ENCODE measurements at places on chromosomes 6 and 20.
A peak's percentile ranks its signal among the peaks of the same experiment; 100 is the strongest.

GRCh38 chr6:147715035-147715434 lies 206.5 kb downstream of the SAMD5 start:
- no peak for DNase-seq

- DNase-seq: no peak
Measured at GRCh38 chr6:125773387-125774341, 17.1 kb upstream of the NCOA7 start.

DNA sequence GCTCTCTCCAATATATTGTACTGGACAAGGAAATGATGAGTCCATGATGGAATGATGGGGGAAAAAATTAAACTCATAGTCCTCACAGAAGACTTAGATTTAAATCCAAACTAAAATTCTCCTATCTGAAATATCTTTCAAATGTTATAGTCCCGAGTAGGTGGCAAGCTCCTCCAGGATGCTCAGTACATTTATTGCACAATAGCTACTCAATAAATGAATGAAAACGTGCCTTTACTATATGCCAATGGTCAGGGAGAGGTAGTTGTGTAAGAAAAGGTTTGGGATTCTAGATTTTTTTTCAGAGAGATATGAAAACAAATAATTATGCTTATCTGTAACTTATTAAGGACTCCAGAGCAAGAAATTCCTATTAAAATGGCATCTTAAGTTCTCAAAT lies 32.8 kb downstream of the HS3ST5 start:
- no peak for DNase-seq

- peak; percentile 43 for DNase-seq
Measured at GRCh38 chr6:5025911-5026819, 22.3 kb upstream of the RPP40 start.

- peak; percentile 51 for DNase-seq
Measured at GRCh38 chr20:5859608-5860007, 90.7 kb downstream of the TRMT6 start.

DNA sequence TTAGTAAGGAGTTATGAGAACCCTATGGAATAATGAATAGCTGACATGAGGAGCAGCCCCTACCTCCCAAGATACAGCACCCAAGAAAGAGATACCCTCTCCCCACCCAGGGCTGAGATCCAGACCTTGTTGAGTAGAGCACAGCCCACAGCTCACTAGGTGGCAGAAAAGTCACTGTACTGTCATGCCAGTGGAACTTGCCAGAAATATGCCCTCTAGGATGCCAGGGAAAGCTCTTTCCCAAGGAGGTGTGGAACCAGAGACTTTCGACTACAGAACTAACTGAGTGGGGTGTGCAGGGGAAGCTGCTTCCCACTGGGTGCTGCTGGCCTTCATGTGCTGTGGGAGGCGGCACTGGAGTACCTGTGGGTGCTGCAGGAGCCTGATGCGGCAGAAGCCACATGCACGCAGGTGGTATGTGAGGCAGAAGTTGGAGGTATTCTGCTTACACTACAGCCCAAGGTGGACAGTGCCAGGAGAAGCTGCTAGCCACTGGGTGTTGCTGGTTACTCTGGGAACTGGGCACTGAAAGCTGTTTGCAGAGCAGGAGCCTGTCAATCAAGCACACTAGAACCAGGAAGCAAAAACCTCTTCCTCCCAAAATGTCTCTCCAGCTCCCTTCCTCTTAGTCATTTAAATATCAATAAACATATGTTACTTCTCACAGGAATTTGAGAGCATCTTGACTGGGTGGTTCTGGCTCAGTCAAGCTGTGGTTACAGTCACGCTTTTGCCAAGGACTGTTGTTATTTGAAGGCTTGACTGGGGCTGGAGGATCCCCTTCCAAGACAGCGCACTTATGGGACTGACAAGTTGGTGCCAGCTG lies 17.8 kb downstream of the ARMC12 start:
- DNase-seq: peak; percentile 21

DNA sequence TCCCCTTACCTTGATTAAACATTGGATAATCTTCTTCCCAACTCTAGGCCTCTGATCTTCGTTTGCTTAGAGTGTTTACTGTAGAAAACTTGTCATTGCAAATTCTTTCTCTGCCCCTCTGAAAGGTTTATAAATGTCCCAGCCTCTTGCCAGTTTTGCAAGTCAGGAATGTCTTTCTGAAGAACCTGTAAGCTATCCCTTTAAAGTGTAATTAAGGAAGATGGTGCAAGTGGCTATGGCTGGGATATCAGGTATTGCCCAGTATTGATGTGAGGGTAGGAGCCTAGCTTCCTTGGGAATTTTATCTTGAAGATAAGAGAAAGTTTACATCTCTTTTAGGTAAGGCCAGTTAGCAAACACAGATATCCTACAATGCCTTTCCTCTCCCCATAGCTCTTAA lies 211.0 kb upstream of the RIMS1 start:
- no peak for DNase-seq

DNA sequence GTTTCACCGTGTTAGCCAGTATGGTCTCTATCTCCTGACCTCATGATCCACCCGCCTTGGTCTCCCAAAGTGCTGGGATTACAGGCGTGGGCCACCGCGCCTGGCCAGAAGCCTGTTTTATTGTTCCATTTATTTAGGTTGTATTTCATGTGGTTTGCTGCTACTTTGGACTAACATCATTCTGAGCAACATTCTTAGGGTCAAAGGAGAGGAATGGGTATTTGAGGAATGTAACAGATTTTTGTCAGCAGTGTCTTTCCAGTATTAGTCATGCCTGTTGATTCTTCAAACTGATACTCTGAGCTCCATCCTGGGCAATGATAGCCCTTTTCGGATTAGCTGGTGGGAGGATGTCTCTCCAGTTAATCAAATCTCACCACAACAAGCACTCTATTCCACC lies 213.0 kb upstream of the CITED2 start:
- DNase-seq: peak; percentile 97

DNA sequence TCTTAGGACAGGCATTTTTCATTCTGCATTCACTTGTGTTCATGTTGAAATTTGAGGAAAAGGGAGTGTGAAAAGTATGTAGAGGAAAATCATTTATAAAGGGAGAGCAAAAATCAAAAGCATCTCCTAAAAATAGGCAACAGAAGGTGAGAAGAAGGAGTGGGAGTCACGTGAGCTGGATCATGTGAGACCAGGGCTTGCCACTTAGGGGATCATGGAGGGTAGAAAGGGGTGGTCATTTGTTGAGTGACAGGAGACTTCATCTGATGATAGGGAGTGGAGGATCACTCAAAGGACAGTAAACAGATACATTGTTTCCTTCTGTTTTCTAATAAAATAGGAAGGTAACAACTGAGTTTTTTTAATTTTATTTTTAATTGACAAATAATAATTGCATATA lies 17.1 kb downstream of the RBM24 start:
- no peak for DNase-seq

DNA sequence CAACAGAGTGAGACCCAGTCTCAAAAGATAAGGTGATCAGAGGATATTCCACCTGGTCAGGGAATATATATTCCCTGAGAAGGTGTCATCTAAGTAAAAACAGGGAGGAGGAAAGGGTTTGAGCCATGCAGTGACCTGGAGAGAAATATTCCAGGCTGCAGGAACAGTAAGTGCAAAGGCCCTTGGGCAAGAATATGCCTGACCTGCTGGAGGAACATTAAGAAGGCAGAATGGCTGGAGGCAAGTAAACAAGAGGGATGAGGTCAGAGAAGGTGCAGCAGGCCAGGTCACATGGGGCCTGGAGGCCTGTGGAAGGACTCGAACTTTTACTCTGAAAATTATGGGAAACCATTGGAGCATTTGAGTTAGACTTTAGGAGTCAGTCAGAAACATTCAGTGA lies 6.7 kb downstream of the DEF6 start:
- DNase-seq: no peak

DNA sequence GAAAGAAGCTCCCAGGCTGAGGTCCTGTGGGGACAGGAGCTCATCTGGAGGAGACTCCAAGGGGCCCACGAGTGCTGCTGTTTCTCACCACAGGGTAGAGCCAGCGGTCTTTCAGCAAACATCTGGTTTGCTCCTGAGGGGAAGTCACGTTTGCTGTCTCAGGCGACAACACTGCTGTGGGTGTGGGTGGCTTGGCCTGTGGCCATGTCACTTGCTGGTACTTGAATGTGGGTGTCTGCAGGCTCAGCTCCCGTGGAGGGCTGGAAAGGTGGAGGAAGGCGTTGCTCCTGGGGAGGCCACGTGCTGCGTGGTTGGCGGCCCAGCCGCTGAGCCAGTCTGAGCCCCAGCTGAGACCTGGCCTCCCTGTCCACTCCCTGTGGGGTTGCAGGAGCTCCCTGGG lies 52.8 kb upstream of the MPC1 start:
- DNase-seq: peak; percentile 33

DNA sequence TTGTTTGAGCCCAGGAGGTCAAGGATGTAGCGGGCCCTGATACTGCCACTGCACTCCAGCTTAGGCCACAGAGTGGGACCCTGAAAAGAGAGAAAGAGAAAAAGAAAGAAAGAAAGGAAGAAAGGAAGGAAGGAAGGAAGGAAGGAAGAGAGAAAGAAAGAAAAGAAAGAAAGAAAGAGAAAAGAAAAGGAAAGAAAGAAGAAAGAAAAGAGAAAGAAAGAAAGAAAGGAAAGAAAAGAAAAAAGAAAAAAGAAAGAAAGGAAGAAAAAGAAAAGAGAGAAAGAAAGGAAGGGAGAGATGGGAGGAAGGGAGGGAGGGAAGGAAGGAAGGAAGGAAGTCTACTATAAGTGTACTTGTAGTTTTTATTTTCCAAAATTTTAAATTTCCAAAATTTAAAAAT lies 42.2 kb upstream of the AKAP12 start:
- no peak for DNase-seq

GRCh38 chr6:20810727-20811108 lies 276.5 kb downstream of the CDKAL1 start:
- no peak for DNase-seq

DNA sequence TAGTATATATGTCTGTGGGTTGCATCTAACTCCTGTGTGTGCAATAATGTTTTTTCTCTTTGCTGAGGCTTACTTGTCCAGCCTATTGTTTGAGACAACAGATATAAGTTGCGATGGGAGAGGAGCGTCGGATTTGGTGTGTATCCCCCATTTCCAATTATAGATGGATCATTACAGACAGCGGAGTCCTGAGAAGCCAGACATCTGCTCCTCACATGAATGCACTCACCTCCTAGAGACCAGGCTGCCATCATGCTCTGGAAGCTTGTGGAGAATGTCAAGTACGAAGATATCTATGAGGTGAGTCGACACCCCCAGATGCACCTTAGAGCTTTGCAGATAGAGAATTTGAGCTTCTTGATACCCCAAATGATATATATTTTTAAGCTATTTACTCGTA lies at the start of gene TFAP2B:
Gene TFAP2B, plus strand, starts transcription at position 199 of the 400 bp plus-strand sequence. Its CDS starts 21 bp downstream, at position 220.
- DNase-seq: no peak

DNA sequence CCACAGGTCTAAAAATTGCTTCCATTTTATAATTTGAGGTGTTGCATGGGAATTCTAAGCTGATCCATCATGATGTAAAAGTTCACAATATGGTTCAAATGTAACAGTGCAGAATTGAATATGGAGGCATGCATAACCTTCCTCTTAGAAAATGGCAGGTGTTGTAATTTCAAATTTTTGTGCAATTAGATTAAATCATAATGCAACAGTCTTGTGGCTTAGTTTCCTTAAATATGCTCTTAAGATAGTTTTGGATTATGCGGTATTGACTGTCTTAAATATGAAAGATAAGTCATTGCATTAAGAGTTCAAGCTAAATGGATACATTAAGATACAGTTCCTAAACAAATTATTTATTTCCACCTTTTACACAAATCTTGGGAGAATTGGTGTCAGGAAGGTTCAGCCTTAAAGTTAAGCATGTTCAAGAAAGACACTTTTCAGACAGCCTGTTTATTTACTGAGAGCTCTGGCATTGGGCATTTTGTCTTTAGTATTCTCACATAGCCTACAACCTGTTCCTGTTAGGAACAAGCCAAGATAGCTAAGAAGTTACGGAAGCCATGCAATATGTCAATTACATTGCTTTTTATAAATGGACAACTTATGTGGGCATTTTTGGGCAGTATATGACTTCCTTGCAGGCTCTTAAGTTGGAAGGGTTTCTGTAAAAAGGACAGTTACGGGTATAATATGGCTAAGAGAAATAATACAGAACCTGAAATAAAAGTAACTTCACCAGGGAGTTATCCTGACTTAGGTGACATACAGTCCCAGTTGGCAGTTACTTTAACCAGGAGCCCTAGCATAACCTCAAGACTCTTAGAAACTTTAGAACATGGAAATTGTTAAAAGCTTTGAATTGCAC lies 9.3 kb downstream of the SRSF3 start:
- no peak for DNase-seq

DNA sequence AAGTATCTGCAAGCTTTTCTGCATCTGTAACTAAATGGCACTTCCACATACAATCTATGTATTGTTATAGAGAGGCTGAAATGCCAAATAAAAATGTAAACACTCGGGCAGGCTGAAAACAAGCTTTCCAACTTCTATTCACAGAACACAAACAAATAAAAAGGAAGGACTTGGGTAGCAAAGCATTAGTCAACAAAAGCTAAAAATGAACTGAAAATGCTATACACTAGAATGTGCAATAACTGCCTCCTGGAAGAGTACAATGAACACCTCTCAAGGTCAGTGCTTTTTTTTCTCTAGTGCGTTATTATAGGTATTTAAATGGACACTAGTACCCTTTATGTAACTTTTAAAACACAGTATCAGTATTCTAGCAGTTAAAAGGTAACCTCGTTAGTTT lies 31.4 kb downstream of the STK38 start:
- no peak for DNase-seq

DNA sequence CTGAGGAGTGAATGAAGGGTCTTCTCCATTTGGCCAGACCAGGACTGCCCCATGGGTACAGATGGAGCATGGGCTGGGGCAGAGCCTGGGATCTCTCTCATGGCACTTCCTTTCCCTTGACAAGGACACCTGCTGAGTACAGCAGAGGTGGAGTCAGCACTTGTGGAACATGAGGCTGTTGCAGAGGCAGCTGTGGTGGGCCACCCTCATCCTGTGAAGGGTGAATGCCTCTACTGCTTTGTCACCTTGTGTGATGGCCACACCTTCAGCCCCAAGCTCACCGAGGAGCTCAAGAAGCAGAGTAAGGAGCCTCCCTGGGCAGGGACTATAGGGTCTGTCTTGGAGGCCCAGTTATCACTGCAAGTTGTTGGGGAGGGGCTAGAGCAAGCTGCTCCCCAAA lies 29.6 kb downstream of the GSS start:
- DNase-seq: no peak

GRCh38 chr6:96016334-96017069 lies 728 bp downstream of the FUT9 start:
- DNase-seq: no peak

- no peak for DNase-seq
Measured at GRCh38 chr6:144488590-144488989, 203.5 kb downstream of the UTRN start.

DNA sequence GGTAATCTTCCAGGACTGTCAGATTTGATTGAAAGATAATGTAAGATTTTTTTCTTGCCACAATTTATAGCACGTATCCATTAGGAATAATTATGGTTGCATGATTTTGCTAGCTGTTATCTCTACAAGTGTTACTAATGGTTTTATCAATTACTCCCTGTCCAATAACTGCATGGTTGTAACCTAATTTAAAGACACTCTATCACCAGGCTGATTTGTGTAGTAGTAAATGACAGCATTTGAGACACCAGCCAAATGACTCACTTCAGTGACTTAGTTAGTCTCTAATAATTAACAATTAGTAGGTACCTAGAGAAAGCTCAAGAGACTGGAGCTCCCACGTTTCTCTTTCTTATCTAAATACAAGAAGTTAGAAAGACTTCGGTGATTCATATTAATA lies 453.8 kb upstream of the POU3F2 start:
- DNase-seq: no peak

Data from choroid plexus epithelial cell (primary cell).